ENCODE measurements at places on chromosomes 12 and 14.

DNA sequence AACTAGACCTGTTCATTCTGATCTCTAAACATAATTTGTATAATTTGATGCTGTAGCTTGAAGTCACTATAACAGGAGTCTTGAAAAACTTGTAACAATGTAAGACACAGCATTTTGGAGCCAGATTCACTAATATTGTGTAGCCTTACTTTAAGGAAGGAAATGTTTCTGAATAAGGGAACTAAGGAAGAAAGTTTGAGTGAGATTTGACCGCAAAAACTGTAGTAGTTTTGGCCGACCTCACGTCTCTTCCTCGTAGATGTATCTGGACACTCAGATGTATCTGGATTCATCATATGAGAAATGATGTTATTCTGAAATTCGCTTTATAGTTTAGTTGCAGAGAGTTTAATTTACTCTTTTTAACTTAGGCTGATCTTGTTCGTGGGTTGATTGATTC, 13.9 kb upstream of the DNAH10 start:
- no peak for DNase-seq

GRCh38 chr12:93762059-93762719, 85.0 kb downstream of the CRADD start:
- DNase-seq, result peak; percentile 77

DNA sequence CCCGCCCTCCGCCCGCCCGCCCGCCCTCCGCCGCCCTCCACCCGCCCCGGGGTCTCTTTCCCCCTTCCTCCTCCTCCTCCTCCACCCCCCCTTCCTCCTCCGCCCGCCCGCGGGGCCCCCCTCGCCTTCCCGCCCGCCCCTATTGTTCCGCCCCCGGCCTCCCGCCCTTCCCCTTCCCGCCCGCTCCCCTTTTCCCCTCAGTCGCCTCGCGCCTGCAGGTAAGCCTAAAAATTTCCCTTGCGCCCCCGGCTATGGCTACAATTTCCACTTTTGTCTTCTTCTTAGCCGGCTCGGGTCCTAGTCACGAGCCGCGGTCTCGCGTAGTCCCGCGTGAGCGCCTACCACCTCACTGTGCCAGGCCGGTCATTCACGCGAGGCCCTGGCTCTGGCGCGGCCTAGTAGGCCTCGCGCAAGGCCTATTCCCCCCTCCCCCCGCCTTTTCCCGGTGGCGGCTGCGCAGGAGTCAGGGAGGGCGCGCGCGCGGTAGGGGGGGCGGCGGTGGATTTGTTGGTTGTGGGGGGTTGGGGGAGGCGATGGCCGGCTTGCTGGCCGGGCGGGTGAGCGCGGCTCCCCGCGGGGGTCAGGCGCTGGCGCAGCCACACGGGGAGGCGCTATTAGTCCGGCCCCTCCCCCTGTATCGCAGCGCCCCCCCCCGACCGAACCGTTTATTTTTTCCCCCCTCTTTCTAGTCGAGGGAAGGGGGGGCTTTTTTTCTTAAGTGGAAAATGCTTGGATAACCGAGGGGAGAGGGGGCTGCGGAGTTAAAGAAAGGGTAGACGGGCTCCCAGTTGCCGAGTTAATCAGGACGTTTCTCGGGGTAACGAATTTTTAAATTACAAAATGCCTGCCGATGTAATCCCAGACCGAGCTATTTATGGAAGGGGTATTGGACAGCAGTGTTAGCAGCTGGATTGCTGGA, 516 bp downstream of the PCBP2 start:
- DNase-seq, result peak; percentile 81

DNA sequence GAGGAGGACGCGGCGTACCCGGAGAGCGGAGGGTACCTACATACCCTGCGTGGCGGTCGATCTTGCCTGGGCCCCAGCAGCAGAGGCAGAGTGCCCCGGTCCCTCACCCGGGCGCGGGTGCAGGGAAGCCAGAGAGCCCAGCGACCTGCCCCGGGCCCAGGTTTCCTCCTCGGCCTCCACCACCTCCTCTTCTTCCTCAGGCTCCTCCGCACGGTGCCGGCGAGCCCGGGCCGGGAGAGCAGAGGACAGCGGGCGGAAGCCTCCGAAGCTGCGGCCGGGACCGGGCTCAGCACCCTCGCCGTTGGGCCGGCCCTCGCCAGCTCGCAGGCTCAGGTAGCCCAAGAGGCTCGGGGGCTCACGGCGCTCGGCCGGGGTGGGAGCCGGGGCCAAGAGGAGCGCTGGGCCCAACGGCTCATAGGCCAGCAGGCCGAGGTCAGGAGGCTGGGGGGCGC, 6.6 kb downstream of the ZNF219 start:
- no peak for DNase-seq

DNA sequence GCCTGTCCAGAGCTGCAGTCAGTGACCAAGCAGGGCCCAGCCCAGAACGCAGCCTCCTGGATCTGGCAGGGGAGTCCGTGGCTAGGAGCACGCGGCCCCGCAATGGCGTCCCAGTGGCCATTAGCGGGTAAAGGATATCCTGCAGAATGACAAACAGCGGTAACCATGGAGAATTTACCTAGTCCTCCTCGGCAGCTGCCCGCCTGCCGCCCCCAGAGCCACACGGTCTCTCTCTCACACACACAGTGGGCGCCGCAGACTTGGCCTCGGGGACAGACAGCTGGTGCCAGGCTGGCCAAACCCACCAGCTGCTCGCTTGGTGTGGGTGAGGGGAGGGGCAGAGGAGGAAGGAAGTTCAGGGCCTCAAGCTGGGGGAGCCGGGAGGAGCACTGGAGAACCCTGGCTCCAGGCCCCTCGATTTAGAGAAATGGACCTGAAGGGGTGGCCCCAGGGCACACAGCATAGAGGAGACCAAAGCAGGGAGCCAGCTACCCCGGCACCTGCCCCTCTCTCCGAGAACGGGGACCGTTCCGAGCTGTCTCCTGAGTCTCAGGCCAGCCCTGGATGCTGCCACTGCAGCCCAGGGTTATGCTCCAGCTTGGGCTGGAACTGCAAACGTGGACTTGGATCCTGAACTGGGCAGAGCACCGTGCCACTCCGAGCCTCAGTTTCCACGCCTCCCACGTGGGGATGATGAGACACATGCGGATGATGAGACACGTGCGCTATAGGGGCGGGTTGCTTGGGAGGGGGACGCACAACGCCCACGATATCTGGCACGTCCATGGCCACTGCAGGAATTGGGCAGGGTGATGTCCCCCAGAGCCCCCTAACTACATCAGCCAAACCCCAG, 3.4 kb downstream of the CDK2AP1 start:
- DNase-seq, result no peak

DNA sequence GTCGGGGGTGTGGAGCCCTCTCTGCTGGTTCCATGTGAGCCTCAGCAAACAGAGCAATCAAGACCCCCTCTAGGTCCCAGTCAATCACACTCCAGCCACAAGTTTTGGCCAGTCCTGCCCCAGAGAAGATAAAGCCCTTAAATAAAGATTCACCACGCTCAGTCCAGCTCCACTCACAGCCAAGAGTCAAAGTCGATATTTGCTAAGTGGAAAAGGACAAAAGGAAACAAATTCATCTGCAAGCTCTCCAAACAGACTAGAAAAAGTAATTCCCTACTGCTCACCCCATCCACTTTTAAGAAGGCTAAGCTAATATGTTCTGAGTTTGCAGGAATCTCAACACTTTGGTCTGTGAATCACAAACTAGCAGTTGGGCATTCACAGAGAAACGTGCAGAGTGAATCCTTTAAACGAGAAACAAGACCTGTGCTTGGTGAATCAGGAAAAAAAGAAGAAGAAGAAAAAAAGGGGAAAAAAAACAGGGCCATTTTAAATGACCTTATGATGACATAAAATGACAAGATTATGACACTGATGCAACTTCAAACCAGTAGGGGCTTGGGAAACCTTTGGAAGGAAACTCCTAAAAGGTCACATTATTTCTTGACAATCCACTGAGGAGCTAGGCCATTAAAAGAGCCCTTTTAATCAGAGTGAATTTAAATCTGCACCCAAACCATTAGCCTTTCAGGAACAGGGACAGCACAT, 41.8 kb upstream of the FOXN3 start:
- no peak for DNase-seq

DNA sequence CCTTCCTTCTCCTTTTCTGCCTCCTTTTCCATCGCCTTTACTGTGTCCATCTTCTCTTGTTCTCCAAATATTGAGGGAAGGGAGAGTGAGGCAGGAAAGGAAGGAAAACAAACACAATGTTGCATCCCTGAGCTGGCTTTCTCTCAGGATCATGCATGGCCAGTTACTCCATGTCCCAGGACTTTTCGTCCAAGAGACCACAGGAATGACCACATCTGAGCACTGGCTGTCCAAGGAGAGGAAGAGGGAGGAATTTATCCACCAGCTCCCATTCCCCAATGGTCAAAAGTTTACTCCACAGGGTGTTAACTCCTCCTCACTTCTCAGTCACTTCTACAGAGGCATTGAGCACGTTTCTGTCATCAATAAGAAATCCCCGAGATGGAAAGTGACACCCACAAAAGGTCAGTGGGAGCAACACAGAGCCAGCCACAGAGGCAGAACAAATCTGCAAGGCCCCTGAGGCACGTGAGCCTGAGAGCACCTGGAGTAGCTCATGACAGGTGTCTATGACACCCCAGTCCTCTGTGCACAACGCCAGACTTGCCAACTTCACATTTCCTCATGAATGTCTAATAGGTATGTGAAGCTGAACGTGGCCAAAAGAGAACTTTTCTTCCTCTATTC, 177.3 kb upstream of the NUDT4 start:
- DNase-seq, result no peak

DNA sequence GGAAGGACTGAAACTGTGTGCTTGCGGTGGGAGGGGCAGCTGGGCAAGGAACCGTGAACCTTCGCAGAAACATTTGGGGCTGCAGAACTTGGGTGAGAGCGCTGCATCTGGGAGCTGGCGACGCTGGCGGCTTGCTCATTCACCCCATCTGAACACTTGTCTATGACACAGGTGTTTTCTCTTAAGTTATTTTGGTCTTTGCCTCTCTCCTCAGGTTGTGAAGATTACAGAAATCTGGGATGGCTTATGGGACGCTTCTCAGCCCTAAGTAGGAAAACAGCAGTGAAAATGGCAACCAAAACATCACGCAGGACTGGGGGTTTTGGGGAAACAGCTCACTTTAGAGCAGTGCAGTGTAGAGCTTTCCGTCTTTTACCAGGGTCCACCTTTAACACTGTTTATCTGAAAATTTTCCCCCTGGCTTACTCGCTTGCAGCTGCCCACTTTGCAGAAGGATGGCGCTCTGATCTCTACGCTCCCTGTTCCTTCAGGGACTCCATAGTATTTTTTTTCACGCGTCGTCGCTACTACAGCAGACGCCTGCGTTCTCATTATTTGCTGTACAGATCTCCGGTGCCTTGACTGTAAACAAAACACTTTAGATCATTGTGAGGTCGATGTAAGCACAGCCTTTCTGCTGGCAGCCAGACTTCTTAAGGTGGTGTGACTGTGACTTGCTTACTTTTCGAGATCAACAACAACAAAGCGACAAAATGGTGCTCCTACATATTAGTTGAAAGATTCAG, 2.7 kb upstream of the CDKN1B start:
- DNase-seq, result peak; percentile 42

- no peak for DNase-seq
Observed at GRCh38 chr12:4432878-4433744, 12.5 kb downstream of the FGF6 start.

DNA sequence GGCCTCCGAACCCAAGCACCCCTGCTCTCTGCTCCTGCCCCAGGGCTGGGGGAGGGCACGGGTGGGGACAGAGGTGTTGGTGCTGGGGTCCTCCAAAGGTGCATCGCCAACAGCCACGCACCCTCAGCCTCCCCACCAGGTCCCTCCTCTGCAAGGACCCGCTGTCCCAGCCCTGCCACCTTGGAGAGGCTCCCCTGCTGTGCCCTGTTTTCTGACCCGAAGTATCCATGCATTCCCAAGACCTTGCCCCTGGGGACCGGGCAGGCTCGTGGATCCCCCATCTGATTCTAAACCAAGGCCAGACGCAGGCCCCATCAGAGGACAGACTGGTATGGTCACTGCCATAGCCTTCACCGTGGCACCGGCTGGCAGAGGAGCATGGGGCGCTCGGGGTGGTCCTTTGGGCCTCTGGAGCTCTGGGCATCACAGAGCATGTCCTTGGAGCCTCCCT, 22.7 kb upstream of the BEGAIN start:
- DNase-seq, result no peak

- DNase-seq, result no peak
Observed at GRCh38 chr14:73616831-73617230, 4.5 kb downstream of the ACOT6 start.

- DNase-seq, result no peak
Observed at GRCh38 chr12:75783093-75783877, 248.3 kb downstream of the PHLDA1 start.

DNA sequence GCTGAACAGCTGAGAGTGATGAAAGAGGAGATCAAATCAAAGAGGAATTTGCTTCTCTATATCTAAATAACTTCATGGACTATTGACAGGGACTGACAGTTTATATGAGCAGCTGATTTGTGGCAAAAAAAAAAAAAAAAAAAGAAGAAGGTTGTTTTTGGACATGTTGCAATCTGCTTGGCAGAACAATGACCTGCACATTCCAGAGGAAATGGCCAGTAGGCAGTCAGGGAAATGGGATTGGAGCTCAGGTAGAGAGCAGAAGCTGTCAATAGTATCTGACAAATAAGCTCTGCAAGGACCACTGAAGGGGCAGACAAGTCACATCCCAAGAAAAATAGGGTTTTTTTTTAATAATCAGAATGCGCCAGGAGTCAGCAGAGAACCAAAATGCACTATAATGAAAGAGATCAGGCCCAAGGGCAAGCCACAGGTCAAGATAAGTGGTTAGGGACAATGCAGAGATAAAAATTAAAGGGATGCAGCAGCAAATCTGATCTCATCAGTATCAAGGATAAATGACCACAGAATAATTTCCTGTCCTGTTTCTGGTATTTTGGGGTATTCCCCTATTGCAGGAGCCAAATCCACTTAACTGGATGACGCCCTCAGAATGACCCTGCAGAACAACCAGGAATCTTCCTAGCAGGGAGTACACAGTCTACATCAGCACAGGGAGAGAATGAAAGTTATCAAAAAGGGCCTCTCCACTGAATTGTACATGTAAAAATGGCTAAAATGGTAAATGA, 22.6 kb upstream of the DUSP16 start:
- no peak for DNase-seq

DNA sequence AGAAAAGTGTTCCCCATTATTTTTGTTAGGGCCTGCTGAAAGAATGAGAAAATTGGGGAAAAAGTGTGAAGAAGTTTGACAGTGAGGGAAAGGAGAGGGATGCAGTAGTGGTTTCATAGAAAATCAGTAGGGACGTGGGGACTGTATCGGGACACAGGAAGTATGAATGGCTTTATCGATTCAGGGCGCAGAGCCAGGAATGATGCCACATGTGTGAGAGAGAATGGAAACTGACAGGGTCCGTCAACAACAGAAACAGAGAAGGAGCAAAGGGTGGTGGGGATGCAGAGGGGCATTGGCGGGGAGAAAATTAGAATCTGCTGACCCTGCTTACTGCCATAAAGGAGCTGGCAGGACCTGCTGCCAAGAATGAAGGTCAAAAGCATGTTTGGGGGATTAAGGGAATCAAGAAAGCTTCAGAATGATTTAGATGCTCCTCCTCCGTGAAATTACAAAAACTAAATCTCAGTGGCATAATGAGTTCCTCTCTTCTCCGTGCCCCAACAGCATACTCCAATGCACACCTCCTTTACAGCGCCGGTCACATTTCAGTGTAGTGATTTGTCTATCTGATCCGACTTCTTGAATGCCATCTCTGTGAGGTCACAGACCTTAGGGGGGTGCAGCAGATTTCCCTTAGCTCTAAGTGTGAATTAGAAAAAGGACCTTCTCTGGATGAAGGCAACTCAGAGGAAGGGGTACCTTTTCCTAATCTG, 92.6 kb downstream of the EMP1 start:
- no peak for DNase-seq
